ENCODE measurements at places on chromosomes 2 and 18.

DNA sequence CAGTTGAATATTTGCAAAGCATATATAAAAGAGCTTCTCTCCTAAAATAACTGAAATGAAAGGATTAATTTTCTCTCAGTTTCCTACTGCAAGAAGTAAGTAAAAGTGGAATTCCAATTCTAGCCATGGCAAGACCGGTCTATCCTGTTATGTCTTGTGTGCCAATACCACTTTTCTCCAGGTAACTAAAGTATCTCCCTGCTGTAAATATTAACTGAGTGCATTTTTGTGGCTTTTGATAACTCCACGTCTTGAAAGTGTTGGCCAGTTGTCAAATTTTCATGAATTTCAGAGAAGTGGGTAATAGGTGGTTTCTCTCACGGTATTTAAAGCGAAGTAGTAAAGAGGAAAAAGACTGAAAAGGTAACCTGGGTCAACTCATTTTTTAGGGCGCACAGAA lies 225.9 kb downstream of the NEDD4L start:
- DNase-seq = no peak

DNA sequence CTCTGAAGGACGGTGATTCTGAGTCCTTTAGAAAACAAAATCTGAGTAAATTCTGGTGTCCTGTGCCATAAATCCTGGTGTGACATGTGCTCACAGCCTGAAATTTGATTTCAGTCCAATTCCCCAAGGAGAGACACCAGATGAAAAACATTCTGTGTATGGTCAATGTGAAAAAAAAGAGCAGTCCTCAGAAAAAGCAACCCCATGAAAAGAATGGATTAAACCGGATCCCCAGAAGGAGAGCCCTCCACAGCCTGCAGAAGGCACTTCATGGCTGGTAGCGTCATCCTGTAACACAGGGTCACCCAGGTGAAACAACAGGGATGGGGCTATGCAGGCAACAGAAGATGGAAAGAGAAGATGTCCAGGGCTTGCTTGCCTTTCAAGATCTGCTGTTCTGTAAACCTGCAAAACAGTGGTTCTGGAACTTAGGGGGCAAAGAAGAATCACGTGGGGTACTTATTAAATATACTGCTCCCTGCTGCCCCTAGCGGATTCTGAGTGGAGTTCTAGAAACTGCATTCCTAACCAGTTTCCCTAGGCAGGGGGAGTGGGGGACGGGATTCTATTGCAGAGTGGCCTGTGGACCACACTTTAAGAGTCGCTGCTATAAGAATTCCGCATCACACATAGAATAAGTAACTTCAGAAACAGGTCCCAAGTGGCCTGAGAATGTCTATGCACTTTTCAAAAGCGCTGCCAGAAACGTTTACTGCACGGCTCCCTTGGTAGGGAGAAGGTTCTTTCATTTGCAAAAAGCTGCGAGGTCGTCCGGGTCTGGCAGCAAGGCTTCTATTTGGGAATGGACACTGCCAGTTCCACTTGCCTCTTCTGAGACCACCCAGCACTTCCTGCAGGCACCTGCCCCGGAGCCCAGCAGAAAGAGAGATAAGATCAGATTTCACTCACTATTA lies 118.9 kb upstream of the ARL5A start:
- peak; percentile 8 for DNase-seq

GRCh38 chr2:43003702-43004101 lies 211.3 kb upstream of the HAAO start:
- DNase-seq = no peak

DNA sequence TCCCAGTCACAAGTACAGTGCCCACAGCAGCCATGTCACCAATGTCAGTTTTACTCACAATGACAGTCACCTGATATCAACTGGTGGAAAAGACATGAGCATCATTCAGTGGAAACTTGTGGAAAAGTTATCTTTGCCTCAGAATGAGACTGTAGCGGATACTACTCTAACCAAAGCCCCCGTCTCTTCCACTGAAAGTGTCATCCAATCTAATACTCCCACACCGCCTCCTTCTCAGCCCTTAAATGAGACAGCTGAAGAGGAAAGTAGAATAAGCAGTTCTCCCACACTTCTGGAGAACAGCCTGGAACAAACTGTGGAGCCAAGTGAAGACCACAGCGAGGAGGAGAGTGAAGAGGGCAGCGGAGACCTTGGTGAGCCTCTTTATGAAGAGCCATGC lies 31.3 kb downstream of the COX7A2L start:
- DNase-seq = no peak

DNA sequence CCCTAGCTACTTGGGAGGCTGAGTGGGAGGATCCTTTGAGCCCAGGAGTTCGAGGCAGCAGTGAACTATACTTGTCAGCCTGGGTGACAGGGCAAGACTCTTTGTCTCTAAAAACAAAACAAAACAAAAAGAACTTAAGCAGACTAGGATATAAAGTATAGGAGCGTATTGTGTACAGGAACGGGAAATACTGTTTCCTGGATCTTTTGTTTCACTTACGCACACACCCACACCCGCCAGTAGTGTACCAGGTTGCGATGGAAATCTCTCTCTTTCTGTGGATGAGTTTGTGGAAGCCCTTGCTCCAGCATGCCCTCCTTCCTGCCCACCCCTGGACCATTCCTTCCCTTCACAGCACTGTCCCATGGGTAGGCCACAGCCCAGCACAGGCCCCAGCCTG lies 136.3 kb downstream of the RPIA start:
- DNase-seq = no peak

GRCh38 chr2:7911196-7911595 lies 770.7 kb upstream of the ID2 start:
- DNase-seq = no peak

GRCh38 chr2:126643972-126644371 lies 12.0 kb upstream of the GYPC start:
- no peak for DNase-seq

DNA sequence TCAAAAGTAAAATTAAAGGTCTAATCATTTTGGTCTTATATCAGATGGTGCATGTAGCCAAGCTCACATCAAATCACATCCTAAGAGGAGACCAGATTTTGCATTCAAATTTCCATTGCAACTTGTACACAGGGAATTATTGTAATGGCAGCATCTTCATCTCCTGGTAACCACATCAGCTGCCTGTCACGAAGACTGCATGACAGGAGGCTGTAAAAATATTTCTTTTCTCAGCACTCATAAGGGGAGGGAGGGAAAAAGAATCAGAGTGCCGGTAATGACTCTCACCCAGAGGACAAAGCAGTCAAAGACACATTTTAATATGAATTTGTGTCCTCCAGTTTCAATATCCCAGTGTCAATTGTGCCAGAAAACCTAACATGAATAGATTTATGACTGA lies 216.7 kb downstream of the TMEM163 start:
- DNase-seq = no peak

DNA sequence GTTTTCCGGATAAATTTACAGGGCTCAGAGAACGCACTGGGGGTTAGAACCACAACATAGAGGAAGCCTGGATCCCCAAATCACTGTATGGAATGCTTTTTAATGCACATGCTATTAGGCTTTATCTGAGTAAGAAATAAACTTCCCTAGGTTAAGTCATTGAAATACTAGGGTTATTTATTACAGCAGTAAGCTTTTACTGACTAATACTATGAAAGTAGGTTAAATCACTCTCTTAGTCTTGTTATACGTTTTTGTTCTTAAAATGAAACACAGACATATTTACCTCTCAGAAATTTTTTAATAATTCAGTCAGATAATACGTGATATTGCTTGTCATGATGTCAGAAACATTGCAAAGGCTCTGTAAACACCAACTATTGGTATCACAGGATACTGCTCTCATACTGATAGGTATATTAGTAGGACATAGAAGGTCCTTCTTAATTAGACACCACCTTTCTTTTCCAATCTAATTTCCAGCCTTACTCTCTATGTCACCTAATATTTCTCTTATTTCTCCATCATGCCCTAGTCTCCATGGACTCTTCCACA lies 162.7 kb upstream of the NYAP2 start:
- DNase-seq = no peak

DNA sequence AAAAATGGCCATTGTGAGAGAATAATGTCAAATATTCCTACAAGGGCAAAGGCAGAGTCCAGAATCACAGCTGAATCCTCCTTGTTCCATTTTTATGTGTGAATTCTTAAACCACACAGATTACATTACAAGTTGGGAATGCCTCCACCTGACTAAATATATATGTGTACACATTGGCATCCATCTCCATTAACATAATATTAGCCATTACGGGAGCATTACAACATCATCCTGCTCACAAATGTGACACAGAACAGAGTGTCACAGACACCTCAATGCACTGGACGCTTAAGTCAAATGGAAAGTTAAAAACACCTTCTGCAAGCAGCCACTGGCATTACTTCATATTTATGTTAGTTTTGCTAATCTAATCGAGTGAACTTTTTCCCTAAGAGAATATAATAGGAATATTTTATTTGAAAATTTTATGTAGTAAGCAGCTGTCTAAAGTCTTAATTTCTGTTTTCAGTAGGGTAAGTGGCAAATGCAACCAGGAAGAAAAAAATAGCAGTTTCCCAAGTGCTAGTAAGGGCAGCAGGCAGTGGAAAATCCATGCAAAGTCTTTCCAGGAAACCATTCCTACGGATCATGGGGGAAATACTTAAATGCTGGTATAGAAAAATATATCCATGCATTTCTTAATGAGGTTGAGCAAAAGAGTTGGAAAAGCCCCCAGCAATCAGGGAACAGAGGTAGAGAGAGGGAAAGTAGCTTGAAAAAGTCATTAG lies 255.6 kb downstream of the OSR1 start:
- DNase-seq = no peak
